NCI-H524 treated with DMSO at 0.1 percent for 48 hours (cell line): ENCODE measurements at places on chromosomes 16 and 17.

DNA sequence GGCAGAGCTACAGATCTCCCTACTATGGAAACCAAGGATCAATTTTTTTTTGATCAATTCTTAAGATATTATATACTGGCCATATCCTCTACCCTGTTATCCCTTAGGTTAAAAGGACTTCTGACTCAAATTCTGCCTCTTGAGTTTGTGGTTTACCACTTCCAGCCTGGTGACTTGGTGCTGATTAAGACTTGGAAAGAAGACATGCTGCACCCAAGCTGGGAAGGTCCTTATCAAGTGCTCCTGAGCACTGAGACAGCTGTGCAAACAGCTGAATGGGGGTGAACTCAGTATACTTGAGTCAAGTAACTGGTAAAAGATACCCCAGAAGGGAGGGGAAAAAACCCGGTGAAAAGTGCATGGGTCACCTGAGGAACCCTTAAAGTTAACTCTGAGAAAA, 20.5 kb upstream of the SPACA3 start:
- no peak for DNase-seq

GRCh38 chr16:89485701-89486246, 4.6 kb downstream of the ANKRD11 start:
- no peak for DNase-seq

GRCh38 chr17:61363601-61364462, 35.8 kb upstream of the TBX2 start:
- DNase-seq = no peak

DNA sequence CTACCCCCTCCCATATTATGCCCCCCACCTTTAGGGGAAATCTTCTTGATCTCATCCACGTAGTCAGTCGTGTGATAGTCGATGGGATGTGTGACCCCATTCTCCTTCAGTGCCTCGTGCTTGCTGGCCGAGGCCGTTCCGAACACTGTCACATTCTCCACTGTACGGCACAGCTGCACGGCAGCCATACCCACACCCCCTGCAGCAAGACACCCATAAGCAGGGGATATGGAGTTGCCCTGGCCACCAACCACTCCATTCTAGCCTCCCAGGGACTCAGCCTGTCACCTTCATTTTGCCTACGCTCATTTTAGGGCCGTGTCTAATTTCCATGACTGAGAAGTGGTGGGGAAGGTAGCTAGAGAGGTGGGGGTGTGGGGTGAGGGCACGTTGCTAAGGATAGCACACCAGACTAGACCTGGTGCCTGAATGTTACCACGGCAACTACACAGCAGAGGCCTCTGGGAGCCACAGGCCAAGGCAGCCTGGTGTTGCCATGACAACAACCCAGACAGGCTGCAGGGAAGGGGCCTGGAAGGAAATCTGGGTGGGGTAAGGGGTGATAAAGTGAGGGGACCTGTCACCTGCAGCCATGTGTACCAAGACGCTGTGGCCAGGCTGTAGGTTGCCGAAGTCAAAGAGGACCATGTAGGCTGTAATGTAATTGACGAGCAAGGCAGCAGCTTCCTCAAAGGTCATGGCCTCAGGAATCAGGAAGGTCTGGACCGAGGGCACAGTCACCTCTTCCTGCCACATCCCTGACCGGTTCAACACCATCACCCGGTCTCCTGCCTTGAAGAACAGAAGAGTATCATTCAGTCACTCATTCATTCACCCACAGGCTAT, 4.0 kb downstream of the VAT1 start:
- no peak for DNase-seq

- DNase-seq = no peak
These were observed 24.9 kb downstream of the MLYCD start for GRCh38 chr16:83923581-83924365.

GRCh38 chr17:27479838-27480237, 23.6 kb downstream of the KSR1 start:
- no peak for DNase-seq
